ENCODE measurements at places on chromosomes 7 and 10.

DNA sequence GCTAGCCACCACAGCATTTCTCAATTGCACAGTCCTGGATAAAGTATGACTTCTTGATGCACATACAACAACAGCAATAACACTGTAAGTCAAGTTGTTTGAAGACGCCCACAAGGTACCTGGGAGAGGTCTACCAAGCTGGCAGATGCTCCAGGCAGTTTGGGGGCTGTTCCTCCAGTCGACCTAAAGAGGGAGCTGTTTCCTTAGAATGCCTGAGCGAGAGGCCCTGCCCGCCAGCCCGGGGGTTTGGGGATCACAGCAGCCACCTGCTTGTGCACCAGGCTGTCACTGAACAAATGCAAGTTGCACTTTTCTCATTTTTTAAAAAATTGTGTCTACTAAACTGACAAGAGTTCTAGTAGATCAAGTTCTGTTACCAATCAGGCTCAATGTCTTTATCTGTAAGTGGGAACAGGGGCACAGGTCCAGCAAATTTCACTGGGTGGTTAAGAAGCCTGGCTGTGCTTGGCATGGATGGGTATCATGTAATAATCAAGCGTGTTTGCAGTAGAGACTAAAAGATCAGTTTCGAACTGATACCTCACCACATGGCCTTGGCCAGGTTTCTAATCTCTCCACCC, 193.8 kb upstream of the ADO start:
- DNase-seq = peak; percentile 63

DNA sequence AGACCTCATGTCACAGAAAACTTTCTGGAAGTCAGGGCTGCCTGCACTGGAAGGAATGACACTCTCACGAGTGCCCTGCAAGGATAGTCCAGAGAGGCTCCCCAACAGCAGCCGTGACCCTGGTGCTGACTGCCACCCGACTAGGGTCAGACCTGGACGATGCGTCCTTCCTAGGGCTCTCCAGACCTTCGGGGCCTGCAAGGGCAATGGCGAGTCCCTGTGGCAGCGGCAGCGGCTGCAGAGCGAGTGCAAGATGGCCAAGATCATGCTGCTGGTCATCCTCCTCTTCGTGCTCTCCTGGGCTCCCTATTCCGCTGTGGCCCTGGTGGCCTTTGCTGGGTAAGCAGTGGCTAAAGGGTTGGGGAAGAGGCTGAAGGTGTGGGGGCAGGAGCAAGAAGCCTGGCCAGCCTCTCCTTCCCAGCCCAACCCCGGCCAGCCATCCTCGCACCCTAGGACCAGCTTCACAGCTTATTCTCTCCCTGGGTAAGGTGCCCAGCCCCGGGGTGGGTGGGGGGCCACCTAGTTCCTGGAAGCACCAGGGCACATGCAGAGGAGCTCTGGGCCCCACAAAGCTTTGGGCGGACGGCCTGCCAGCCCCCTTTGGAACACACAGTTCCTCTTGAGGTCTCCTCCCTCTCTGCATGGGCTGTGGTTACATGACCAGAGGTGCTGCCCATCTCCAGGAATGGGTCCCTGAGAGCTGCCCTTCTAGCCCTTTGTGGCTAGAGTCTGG, 5.5 kb downstream of the OPN4 start:
- DNase-seq = no peak

- DNase-seq = peak; percentile 41
Observed at GRCh38 chr10:103276896-103277712, at the start of gene INA. Gene INA, plus strand, starts transcription at chr10:103277138. Its CDS starts 74 bp downstream, at chr10:103277212.

- DNase-seq = no peak
Observed at GRCh38 chr7:3153118-3153517, 109.5 kb upstream of the CARD11 start.

GRCh38 chr10:11930312-11930978, 107.3 kb downstream of the PROSER2 start:
- DNase-seq = no peak

DNA sequence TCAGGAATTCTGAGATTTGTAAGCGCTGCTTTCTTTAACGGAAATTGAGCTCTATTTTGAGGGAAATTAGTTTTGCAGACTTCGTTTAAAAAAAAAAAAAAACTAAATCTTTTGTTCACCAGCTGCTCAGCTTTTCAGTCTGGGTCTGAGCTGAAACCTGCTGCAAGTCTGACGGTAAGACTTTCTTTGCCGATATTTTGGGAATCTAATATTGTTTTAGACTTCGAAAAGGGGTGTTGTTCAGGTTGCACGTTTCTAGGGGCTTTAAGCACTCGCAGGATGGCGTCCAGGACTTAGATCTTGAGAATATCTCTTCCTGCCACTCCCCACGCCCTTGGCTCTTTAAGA, 1.8 kb upstream of the MEOX2 start:
- DNase-seq = no peak

All from fibroblast of upper back skin (primary cell).